ENCODE measurements at places on chromosomes 5 and 9.

- DNase-seq: peak; percentile 42
These were observed 579.7 kb upstream of the ZNF608 start for GRCh38 chr5:125326150-125326510.

GRCh38 chr5:36685631-36686288 lies 79.4 kb downstream of the SLC1A3 start:
- no peak for DNase-seq

DNA sequence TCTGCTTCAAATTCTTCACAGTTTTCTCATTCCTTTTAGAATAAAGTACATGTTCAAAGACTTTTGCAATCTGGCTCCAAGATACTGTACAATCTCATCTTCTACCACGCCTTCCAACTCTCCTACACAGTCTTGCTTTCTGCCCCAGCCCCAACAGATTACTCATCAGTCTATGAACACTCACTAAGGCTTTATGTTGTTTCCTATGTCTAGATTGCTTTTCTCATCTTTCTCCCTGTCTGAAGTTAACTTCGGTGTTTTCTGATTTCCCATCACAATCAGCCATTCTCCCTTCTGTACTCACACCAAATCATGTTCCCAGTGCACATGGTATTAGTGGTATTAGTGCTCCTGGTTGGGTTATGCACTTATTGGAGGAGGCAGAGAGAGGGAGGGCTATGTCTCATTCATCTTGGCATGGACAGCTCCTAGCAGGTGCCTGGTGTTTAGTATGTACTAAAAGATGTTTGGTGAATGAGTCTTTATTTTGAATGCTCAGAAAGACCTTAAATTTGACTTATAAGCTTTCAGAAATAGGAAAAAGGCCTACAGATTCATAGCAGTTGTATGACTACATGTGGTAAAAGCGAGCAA lies 44.0 kb upstream of the ZNF608 start:
- no peak for DNase-seq

- DNase-seq: no peak
These were observed 88.1 kb downstream of the KDM4C start for GRCh38 chr9:6845880-6846279.

DNA sequence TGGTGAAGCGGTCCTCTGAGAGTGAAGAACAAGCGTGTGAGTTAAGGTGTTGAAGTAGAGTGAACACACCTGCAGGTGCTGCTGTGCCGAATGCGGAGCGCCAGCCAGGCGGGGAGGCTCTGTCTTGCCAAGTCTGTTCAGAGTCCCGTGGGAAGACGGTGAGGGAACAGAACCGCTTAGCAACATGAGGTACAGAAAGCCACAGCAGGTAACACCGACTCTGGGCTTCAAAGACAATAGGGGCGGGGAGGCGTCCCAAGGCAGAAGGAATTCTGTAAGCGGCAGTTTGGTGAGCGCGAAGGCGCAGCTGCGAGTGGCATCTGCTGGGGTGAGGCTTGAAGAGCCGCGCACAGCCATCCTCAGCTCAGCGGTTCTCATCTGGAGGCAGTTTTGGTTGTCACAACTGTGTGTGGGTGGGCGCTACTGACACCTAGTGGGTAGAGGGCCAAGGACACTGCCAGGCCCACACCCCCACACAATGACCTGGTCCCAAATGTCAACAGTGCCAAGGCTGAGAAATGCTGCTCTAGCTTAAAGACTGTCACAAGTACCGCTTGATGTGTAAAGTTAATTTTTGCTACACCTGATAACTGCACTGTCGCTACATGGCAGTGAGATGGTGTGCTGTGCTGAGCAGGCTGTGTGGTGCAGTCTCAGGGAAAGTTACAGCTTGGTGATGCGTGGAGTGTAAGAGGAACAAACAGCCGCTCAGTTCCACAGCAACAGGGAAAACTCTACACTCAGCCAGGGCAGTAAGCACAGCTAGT lies 67.4 kb upstream of the TBC1D9B start:
- DNase-seq: no peak

DNA sequence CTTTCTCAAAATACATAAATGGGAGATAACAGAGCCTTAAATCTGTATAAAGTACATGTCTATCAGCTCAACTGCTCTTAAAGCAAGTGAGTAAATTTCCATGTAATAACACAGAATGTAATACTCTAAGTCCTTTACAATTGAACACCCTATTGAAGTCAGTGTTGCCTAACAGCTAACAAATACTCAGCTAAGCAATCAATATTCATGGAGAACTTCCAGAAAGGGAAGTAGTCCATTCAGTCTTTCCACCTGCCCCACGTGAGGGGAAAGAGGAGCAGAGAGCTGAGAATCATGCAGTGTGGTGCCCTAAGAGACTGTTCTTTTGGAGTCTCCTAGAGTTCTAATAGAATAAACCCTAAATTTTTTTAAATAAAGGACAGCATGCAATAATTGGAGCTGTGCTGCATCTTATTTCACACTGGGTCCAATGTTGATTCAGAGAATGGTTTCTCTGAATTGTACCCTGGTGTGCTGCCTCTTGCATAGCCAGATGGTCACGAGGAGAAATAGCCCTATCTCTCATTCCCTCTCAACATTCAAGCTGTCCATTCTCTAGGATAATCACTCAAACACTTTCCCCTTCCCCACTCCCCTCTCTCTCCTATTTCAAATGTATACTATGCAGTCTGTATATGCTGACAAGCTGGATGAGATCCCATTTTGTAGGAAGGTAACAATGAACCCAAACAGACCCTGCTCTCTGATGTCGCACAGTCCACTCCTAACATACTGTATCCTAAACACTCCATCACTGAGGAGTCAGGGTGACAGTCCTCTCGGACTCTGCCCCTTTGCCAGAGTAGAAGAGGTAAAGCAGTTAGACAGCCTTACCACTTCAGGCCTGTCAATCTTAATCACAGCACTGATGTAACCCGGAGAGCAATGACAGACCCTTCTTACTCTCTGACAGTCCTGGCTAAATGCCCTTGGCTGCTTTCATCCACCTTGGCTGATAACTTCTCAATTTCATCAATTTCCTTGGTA lies 134.8 kb downstream of the EPB41L4A start:
- DNase-seq: no peak

- no peak for DNase-seq
These were observed 48.2 kb downstream of the SLC1A3 start for GRCh38 chr5:36654564-36654963.

GRCh38 chr5:159331093-159331973 lies 1.0 kb upstream of the IL12B start:
- peak; percentile 35 for DNase-seq

DNA sequence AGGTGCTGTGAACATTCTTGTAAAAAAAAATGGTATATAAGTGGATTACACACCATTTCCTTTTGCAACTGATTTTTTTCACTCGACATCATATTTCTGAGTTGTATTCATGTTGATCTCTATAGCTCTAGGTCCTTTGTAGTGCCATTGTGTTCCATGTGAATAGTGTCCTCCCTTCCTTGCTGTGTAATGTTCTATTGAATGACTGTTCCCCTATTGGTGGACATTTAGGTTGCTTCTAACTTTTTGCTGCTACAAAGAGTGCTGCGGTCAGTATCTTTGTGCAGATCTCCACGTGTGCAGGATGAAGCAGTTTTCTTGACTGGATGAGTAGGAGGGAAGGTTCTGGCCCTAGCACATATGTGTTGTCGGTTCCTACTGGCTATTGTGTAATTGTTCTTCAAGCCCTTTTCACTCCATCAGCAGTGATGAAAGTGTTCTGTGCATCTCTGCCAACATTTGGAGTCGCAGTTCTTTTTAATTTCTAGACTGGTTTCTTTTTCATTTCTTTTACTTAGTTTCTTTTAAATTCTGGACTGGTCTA lies 20.2 kb downstream of the DAB2IP start:
- peak; percentile 47 for DNase-seq

DNA sequence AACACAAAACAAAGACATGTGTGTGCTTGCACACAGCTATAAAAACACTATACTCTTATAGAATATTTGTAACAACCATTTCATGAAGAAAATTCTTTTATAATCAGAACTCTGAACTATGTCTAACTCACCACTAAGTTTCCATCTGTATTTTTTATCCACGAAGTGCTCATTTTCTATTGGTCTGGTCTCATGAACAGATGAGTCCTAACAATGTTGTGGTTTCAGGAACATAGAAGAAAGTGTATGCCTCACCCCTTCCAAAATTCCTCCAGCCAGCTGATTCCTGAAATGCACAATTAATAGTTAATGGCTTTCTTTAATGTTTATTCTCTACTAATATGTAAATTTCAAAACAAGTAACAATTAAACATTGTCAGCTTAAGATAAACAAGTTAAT lies 325.3 kb upstream of the GRAMD2B start:
- no peak for DNase-seq

- DNase-seq: no peak
These were observed 28.2 kb downstream of the PSD2 start for GRCh38 chr5:139823757-139824355.

- DNase-seq: no peak
These were observed 14.6 kb upstream of the DUSP1 start for GRCh38 chr5:172785429-172786088.

DNA sequence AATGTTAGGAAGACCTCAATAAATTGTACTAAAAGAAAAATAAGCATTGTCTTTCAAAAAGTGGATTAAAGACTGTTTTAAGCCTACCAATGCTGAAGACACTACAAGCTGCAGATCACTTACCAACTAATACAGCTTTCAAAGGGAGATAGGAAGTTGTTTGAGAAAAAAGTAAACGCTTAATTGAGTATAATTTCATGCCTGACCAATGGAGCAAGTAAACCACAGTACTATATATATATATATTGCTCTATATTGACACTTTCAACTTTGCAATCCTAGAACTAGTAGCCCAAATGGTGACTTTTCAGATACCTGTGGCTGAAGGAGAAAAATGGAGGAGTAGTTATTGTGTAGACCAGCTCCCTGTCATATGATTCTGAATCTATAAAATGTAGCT lies 85.7 kb downstream of the FREM1 start:
- no peak for DNase-seq

DNA sequence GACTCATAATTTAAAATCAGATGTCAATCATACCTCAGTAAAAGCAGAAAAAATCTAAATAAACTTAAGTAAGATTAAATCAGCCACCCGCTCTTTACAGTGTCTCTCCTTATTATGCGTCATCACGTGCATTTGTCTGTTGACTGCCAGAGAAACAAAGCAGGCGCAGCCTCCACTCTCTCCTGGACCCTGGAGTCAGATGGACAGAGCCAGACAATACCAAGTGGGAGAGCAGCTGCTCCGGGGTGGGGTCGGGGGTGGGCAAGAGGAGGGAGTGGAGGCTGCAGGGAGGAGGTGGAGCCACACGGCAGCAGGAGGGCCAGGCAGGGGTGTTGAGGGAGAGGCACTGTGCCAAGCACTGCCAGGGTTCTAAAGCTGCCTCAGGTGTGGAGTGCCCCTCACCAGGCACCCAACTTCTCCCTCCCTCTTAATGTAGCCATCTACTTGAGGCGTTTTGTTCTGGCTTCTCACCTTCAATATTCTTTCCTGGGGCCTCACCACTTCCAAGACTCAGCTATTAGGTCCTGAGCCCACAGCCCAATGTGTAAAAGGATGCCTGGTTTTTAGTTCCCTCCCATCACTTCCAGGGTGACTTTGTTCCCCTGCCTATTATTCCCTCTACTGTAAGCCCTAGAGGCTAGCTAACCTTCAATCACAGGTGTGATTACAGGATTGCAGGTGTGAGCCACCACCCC lies 96.3 kb downstream of the GLDC start:
- DNase-seq: no peak

GRCh38 chr5:122421374-122422079 lies 109.5 kb downstream of the SNCAIP start:
- DNase-seq: no peak

- DNase-seq: peak; percentile 53
These were observed 14.2 kb upstream of the AGGF1 start for GRCh38 chr5:77015938-77016569.

GRCh38 chr5:172886974-172887501 lies 53.0 kb downstream of the ERGIC1 start:
- DNase-seq: peak; percentile 79

DNA sequence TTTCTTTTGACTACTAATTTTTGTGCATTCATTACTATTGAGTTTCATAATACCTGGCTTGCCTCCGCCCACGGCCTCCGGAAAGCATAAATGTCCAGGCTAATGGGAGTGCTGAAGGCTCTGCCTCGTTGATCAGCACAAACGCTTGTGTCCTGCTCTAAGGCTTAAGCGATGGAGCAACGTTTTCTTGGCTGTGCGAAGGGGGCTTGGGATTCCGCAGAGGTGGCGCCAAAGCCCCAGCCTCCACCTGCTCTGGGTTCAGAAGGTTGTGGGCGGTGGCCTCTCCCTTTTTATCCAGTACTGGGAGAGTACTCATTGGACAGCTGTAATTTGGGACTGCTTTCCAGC lies 19.7 kb downstream of the ANXA2R start:
- no peak for DNase-seq

- DNase-seq: no peak
These were observed 247.1 kb upstream of the ANKRD55 start for GRCh38 chr5:56480078-56480704.

DNA sequence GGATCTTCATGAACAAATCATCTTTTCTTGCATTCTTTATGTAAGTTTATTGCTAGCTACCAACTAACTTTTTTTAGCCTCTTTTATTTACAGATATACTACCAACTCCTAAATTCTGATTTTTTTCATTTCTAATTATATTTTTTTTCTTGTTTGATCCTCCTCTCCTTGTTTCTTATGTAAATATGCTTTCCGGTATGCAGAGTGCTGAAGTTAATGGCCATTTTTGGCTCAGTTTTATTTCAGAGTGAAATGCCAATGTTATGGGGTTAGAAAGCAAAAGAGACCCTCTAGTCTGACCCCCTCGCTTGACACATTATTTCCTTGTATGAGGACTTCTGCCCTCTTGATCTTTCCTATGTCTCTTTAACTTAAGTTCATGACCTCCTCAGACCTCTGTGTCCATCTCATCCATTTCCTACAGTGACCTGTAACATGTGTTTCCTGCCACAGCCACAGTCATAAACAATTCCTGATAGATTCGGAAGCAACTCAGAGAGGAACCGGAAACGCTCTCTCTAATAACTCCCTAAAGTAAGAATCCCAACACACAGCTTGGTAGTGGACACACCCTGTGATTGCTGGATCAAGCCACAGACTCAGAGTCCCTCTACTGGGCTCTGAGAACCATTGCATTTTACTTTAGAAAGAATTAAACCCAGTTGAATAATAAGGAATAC lies 42.9 kb upstream of the AFAP1L1 start:
- peak; percentile 91 for DNase-seq

GRCh38 chr5:32538031-32538547 lies 47.3 kb upstream of the SUB1 start:
- no peak for DNase-seq

- DNase-seq: peak; percentile 89
These were observed 41.4 kb upstream of the TIFAB start for GRCh38 chr5:135493406-135494180.

DNA sequence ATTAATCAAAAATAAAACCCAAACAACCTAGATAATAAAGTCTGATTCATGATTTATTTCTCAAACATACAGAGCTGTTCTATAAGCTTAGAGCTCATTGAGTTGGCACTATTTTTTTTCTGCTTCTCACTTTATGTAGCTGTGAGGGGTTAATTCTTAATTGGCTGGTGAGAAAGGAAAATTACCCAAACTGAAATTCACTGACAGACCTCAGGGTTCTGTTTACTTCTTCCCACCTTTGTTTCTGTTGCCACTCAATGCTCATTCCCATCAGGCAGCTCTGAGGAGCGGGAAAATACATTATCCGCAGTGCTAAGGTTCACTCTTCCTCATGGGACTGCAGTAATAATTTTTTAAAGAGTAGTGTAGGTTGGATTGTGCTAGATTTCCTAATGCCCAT lies 139.9 kb downstream of the KCTD16 start:
- no peak for DNase-seq

Data from fibroblast of the conjunctiva (primary cell).